ENCODE measurements at places on chromosomes 12 and 14. TPM values are rescaled to one million over a fixed set of nuclear protein-coding genes. Genes with fewer than 3 reads are reported as not detected.

- DNase-seq: no peak
These were observed 75.9 kb downstream of the TTLL5 start for GRCh38 chr14:75736845-75737485.

DNA sequence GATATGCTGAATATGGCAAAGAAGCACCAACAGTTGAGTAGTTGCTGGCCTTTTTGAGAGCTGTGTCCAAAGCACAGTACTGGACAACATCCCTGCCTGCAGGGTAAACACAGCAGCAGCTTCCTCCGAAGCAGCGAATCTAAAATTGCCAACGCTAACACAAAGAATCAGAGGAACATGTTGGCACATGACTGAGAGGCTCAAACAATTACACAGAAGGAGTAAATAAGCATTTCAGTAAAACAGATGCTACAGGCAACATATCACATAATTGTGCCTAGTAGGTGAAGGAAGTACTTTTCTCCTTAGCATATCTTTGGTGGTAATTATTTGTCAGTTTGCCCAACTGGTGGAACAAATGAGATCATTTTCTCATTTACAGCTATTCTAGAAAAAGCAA is 52.1 kb downstream of the KICS2 start:
- DNase-seq: no peak

Gene C12orf60
- total RNA-seq: 1.4 TPM

DNA sequence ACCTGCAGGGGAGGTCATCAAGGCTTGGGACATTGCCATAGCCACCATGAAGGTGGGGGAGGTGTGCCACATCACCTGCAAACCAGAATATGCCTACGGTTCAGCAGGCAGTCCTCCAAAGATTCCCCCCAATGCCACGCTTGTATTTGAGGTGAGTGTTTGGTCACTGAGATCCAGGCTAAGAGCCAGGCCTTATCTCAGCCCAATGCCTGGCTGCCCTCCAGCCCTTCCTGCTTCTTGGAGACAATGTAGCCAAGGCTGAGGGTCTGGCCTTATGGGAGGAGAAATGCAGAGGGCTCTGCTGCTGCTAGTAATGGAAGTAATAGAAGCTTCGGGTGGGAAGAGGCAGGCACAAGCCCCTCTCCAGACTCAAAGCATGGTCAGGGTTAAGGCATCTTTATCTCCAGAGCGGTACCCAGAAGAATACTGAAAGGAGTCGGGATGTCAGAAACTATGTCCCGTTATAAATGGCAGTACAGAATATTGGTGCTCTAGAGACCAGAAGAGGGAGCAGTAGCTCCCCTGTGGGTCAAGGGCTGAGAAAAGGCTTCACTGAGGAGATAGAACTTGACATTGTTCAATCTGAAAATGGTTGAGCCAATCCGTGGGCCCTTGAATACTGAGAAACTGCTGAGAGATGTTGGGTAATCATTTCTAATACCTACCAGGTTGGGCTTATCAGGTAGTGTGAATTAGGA is 3.1 kb downstream of the FKBP4 start:
- no peak for DNase-seq

DNA sequence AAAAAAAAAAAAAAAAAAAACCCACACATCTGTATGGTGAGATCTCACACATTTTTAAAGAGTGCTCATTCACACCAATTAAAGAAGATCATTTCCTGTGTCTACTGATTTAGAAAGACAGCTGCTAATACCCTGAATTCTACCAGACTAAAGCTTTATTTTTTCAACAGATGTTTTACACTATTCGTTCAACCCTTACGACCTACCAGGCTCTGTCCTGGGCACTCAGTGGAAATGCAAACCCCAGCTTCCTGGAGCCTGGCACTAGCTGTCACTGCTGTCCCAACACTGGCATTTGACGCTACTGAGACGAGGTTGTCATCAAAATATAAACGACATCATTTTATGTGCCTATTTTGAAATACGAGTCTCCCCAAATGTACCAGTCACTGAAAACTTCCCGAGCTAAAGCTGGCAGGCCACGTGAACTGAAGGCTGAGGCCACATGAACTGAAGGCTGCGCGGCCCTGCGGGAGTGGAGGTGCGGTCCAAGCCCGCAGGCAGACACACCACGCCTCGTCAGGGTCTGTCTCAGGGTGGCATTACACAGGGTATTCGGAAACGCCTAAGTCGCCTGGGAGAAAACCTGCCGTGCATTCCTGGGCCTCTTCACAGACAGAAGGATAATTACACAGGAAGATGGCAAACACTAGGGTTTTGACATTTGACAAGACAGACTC is 27.2 kb downstream of the SLC15A4 start:
- no peak for DNase-seq

DNA sequence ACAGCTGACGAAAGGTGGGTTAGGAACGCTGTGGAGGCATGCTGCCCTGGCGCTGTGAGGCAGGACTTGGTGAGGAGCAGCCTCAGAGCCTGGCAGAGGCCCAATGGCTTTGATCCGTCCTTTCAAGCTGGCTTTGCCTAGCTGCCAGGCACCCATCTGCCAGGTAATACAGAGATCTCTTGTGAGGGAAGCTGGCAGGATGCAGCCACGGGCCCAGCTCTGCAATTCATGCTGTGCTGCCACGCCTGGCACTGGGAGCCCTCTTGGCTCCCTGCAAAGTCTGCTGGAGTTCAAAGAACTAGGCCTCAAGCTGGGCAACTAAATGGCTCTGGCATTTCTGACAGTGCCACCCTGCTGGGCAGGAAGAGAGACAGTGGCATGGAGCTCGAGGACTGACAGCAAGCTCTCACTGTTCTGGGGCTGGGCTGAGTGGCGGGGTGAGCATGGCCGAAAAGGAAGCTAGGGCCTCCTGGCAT is 18.7 kb downstream of the IQSEC3 start:
- no peak for DNase-seq

- DNase-seq: peak; percentile 34
These were observed 573 bp downstream of the ARL6IP4 start for GRCh38 chr12:122981036-122981471.

- DNase-seq: no peak
These were observed 54.9 kb downstream of the ZNF664 start for GRCh38 chr12:124027753-124028554.

DNA sequence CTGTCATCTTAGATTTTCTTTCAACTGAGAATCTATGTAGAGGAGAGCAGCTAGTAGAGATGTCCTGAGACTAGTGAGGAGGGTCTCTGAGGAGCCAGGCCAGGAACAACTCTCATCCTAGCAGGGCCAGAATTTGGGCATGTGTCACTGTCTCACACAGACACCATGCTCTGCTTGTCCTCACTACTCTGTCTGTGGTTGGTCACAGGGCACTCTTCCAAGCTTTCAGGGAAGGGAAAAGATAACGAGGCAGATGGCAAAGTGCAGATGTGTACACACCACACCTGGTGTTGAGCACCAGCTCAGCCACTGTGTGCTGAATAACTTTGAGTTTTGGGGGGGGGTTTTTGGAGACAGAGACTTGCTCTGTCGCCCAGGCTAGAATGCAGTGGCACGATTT is 2.5 kb downstream of the SSPN start:
- no peak for DNase-seq

DNA sequence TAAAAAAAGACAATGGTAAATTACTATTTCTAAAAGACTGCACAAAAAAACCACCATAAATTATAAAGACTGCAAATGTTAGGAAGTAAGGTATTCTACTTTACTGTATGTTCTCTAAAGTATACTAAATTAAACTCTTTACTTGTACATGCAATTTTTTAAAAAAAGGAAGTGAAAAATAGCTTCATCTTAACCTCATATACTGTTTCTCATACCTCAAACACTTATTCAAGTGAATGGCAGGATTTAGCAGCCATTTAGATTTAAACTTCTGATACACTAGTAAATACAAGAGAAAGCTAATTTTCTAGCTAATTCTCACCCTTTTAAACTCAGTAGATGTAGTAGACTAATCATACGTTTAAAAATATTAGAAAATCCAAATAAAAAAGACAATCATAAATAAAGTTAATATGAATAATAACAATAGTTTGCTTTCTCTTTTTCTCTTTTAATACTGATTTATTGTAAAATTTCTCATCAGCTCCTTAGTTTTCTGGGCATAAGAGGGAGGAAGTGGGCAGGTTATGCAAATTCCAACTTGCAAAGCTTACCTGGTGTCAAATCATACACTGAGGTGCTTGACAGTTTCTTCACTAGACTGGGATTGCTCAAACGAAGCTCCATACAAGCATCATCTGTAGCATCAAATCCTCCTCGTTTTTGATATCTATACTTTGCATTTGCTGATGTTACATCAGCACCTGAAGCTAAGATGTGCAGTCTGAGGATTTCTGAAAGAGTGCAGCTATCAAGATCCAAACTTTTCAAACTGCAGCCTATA is 71.0 kb upstream of the CFL2 start:
- no peak for DNase-seq

- DNase-seq: no peak
These were observed 17.5 kb downstream of the CHPT1 start for GRCh38 chr12:101714877-101715444.

GRCh38 chr12:86213012-86213411 is 43.2 kb downstream of the MGAT4C start:
- DNase-seq: no peak

GRCh38 chr14:100786131-100786530 is 39.8 kb upstream of the MEG3 start:
- no peak for DNase-seq

DNA sequence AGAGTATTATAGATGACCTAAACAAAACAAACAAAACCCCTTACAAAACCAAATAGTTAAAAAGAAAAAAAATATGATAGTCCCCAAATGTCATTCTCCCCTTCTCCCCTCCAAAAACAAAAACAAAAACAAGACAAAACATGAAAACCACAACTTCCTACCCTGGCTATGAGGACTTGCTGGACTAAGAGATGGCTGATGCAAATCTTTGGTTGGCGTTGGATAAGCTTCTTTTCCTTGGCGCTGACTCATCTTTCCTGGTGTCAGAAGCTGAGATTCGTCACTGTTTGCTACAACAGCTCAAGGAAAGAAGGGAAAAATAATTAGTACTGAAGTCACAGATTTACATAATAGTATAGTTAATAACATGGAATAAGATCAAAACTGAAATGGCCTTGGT is 102.5 kb upstream of the BBS10 start:
- no peak for DNase-seq

DNA sequence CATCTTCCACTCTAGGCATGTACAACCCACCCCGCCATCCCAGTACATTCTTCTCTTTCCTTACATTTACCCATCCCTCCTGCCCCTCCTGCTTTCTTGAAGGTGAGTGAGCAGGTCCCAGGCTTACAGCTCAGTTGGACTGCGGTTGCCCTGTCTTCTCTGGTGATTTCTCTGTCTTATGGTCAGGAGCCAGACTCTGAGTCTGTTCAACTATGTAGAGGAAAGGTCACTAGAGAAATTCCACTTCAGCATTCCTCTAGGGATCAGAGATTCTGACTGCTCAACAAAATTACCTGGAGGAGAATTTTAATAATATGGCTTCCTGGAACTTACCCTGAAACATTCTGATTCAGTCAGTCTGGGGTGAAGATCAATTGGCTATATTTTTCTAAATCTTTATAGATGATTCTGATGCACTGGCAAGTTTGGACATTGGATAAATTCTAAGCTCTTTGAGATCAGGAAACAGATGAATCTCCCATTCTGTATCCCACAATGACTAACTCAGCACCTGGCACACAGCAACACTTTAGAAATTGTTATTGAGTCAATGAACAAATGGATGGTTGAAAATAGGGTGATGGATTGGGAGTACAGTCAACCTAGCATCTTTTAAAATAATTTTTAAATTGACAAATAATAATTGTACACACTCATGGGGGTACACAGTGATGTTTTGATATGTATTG is 128.6 kb upstream of the HIF1A start:
- DNase-seq: no peak

Gene RHOJ
- not detected for total RNA-seq

Gene TMEM30B
- total RNA-seq: 0.52 TPM

GRCh38 chr12:21471294-21471693 is 30.1 kb downstream of the RECQL start:
- no peak for DNase-seq

Gene HOTAIR
- not detected for total RNA-seq

- peak; percentile 23 for DNase-seq
These were observed 1.3 kb downstream of the TEAD4 start for GRCh38 chr12:2960390-2960956.

Gene TNFRSF1A
- 63.4 TPM for total RNA-seq

Gene SCNN1A
- total RNA-seq: 1.5 TPM

Gene B4GALNT1
- 0.99 TPM for total RNA-seq

- DNase-seq: no peak
These were observed 333.1 kb downstream of the FUT8 start for GRCh38 chr14:65745396-65746190.

Gene MMP19
- not detected for total RNA-seq

Gene MYO1H
- total RNA-seq: not detected

GRCh38 chr12:130707571-130707891 is 8.6 kb downstream of the RIMBP2 start:
- no peak for DNase-seq

- no peak for DNase-seq
These were observed 25.7 kb upstream of the FZD10 start for GRCh38 chr12:130136509-130137039.

GRCh38 chr12:68031881-68032739 is 42.9 kb downstream of the IFNG-AS1 start:
- no peak for DNase-seq

- no peak for DNase-seq
These were observed 81.5 kb downstream of the BHLHE41 start for GRCh38 chr12:26043135-26044006.

GRCh38 chr12:45389426-45389825 is 173.5 kb downstream of the ANO6 start:
- DNase-seq: no peak

GRCh38 chr12:78703820-78704525 is 160.6 kb upstream of the SYT1 start:
- DNase-seq: no peak

Data from activated CD8-positive, alpha-beta T cell treated with anti-CD3 and anti-CD28 coated beads, Interleukin-2, amount 10 ng/mL, durations not matched to agents 7 days and 5 days (primary cell).